CD4-positive, alpha-beta T cell treated with Interleukin-4 for 4 hours (primary cell): ENCODE measurements at places on chromosomes 4 and X.
A peak's percentile ranks its signal among the peaks of the same experiment; 100 is the strongest.

GRCh38 chrX:150610446-150610845, 42.0 kb downstream of the MTM1 start:
- no peak for DNase-seq

- DNase-seq = peak; percentile 83
Measured at GRCh38 chr4:101205916-101206315, 141.4 kb downstream of the PPP3CA start.

- no peak for DNase-seq
Measured at GRCh38 chr4:123299212-123299691, 97.3 kb upstream of the SPRY1 start.

GRCh38 chrX:38514016-38514854, 47.1 kb upstream of the TSPAN7 start:
- no peak for DNase-seq

DNA sequence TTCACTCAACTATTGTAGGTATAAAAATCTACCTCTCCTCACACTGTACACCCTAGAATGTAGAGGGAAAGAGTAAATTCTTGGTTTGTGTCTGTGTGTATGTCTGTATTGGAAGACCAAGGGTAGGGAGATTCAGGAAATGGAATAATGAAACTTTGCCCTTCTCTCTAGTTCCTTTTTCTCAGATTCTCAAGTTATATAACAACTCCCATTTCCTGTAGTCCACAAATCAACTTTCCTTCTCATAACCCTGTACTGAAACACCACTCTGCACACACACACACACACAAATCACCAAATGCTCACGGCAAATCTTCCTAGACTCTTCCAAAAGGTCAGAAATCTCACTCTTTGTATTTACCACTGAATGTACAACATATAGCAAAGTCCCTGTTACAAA, 824.5 kb upstream of the DIAPH2 start:
- DNase-seq = no peak

- DNase-seq = no peak
Measured at GRCh38 chr4:163590103-163590502, 95.6 kb downstream of the TMA16 start.

DNA sequence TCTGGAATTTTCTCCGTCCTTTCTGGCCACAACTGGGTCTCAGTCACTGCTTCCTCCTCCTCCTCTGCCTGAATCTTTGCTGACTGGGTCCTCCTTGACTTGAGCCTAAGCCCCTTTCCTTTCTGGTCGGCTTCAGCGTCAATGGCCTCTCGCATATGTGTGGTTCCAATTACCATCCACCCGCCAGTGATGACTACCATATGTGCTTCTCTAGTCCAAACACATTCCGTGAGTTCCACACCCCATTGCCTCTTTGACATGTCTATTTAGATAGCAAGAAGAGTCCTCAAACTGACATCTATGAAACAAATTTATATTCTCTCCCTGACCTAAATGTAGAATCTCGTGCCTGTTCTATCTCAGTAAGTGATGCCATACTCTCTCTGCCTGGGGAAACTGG, 19.8 kb downstream of the MXRA5 start:
- no peak for DNase-seq

DNA sequence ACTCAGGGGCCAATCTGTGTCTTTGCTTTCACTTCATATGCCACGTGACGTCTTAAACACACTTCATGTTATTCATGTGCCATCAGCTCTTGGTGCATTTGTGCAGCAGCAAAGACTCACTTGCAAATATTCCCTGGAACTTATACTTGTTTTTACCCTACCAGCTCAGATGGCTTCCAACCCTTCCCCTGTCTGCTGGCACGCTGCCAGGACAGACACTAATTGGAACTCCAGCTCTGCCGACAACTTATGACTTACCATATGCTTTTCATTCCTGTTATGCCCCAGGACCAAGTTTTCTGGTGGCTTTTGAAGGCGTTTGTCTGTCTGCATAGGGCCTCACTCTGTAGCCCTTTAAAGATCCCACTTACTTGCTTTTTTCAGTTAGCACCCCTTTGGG, 261.7 kb upstream of the GNPDA2 start:
- DNase-seq = no peak

DNA sequence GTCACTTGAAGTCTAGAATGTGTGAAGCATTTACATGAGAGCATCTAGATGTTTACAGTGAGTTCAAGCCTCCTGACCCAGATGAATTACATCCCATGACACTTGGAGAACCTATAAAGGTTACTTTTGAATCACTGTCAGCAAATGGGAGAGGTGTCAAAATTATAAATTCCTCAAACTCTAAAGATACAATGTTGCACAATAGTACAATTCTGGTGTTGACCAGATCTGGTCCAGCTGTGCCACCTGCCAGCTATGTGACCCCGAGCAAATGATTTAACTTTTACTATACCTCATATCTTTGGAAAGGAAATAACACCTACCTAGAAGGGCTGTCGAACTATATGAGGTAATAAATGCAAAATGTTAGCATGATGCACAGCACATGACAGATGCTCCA, 69.8 kb downstream of the JADE1 start:
- no peak for DNase-seq

DNA sequence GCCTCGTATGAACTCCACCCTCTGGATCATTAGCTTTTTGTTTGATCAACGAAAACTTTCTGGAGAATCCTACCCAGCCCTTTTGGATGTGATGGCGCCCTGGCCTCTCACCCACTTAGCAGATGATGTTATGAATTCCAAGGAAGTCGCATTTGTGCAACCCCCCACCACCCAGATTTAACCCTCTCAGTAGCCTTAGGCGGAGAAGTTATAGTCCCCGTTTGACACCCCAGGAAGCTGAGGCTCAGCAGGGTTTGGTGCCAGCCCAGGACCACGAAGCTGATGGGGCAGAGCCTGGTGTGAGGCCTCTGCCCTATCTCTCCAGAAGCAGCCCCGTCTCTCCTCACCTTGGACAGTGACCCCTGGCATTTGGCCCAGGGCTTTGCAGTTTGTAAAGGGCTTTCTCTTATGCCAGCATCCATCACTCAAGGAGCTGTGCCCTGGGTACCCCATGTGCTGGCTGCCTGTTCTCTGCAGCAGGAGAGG, 1.0 kb downstream of the WFS1 start:
- DNase-seq = no peak

GRCh38 chr4:183035726-183036415, 63.2 kb upstream of the WWC2 start:
- DNase-seq = no peak

- DNase-seq = no peak
Measured at GRCh38 chr4:102569200-102569599, 68.0 kb downstream of the NFKB1 start.

DNA sequence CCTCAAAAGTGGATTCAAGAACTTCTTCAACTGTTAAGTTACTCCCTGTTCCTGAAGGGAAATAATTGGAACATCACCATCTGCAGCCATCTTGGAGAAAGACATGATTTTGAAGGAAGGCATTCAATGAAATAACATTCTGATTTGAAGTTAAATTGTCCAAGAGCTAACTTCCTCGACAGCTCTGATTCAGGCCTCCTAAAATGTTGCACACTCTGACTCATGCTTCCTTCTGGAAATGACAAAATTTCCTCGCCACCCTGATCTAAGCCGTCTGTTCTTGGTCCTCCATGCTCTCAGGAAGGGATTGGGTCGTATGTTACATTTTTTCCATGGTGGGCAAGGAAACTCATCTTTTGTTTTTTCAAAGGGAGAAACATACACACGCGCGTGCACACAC, 496.9 kb upstream of the DIPK2B start:
- no peak for DNase-seq

GRCh38 chr4:176363072-176363471, 43.3 kb downstream of the SPCS3 start:
- no peak for DNase-seq

- no peak for DNase-seq
Measured at GRCh38 chr4:123699880-123700771, 303.5 kb downstream of the SPRY1 start.

- DNase-seq = no peak
Measured at GRCh38 chr4:121776610-121777401, 11.8 kb upstream of the SMIM43 start.

DNA sequence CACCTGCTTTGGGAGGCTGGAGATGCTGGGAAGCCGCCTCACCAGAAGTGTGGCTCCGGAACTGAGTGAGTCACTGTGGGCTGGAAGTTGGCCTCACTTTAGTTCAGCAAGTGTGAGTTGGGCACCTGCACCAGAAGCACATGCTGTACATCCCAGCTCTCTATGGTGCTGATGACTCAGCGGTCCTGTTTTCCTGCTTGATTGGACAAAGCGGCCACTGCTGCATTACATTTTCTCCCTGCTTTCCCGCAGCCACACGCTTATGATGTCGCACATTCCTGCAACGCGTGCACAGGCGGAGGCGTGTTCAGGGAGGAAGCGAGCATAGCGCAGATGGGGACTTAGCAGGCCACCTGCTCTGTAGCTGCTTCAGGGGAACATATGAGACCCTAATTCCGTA, 26.7 kb upstream of the CLDN34 start:
- no peak for DNase-seq

GRCh38 chrX:73213734-73214425, 771 bp downstream of the NAP1L2 start:
- DNase-seq = no peak

GRCh38 chr4:168259096-168259495, 59.5 kb downstream of the DDX60 start:
- no peak for DNase-seq

DNA sequence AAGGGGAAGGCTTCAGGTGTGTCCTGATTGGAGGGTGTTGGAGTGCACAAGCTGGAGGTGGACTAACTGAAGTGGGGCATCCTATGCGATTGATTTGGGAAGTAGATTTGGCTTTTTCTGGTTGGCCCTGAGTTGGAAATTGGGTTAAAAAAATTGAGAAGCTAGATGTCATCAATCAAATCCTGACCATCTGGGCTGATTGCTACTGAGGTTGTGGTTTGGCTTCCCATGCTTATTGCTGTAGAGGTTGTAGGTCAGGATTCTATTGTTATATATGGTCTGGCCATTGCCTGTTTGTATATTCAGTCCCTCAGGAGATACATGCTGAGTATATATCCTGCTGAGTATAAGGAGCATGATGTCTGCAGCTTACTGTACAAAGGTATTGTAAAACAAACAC, 7.7 kb upstream of the ZNF81 start:
- DNase-seq = no peak
